ENCODE measurements at places on chromosomes 7 and 10. TPM values are rescaled to one million over a fixed set of nuclear protein-coding genes. Genes with fewer than 3 reads are reported as not detected.

SUN3 gene
- not detected for total RNA-seq

TDRD1 gene
- total RNA-seq = 0.10 TPM

PANK1 gene
- total RNA-seq = 10.0 TPM

UNC5B gene
- total RNA-seq = 1.2 TPM
